Activated B cell treated with CpG ODN at 0.5 μM for 24 hours (primary cell): ENCODE measurements at places on chromosomes 1 and 21. TPM values are rescaled to one million over a fixed set of nuclear protein-coding genes. Genes with fewer than 3 reads are reported as not detected.
A peak's percentile ranks its signal among the peaks of the same experiment; 100 is the strongest.

The SYT2 gene
- not detected in 2 replicates for total RNA-seq

The PGBD5 gene
- total RNA-seq: not detected in 2 replicates

The NOS1AP gene
- total RNA-seq: not detected in 2 replicates

The WDR64 gene
- total RNA-seq: 0.34 and 0.58 TPM in 2 replicates

- no peaks in the 10 kb centered on the region for H3K36me3 ChIP-seq
- H3K4me3 ChIP-seq: peak overlapping the region; percentile 56
- H3K27ac ChIP-seq: peak overlapping the region; percentile 47
- no peak for DNase-seq
- peaks cover 48% of the 10 kb centered on the region for H3K4me1 ChIP-seq
These were observed 97.0 kb upstream of the DPH5 start for GRCh38 chr1:101122452-101123166.

- peaks cover 47% of the 10 kb centered on the region for H3K4me1 ChIP-seq
- H3K27me3 ChIP-seq: no peaks in the 10 kb centered on the region
These were observed 701 bp downstream of the CEP170 start for GRCh38 chr1:243254233-243254926.

DNA sequence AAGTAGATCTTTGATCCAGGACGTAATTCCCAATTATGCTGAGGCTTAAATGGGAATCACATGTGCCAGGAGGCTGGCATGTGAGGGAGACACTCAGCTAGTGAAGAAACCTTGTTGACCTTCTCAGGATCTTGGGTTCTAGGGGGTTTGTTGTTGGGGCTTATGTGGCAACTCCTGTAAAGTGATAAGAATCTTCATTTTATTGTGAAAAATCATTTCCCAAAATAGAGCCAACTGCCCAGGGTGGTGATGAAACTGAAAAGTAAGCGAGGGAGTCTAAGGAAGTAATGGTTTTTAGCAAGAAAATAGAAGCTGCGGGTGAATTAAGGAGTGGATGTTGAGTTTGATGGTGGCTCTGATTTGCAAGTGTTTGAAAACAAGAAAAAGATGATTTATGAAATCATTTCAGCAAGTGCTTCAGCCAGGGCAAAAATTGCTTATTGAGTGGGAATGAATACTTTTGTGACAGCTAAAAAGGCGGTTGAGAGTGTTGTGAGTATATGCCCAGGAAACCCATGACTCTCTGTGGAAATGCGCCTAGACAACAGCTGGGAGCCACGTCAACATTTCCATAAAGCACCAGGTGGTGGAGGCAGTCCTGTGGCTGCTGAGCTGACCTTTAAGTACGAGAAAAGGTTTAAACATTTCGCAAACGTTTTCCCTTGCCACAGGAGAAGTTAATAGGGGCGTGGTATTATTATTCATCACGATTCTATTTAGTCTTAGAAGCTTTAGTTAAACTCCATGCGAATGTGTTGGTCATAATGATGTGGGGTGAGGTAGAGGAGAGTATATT lies 102.7 kb downstream of the HMGB4 start:
- H3K4me3 ChIP-seq: no peak overlapping the region
- no peaks in the 10 kb centered on the region for H3K36me3 ChIP-seq
- H3K27ac ChIP-seq: no peak overlapping the region
- no peak for DNase-seq

GRCh38 chr1:83802460-83803152 lies 196.3 kb downstream of the TTLL7 start:
- H3K4me1 ChIP-seq: no peaks in the 10 kb centered on the region
- no peak overlapping the region for H3K4me3 ChIP-seq
- H3K36me3 ChIP-seq: no peaks in the 10 kb centered on the region
- DNase-seq: no peak
- H3K27ac ChIP-seq: no peak overlapping the region

- no peak for DNase-seq
- H3K27ac ChIP-seq: no peak overlapping the region
- no peaks in the 10 kb centered on the region for H3K27me3 ChIP-seq
- H3K36me3 ChIP-seq: no peaks in the 10 kb centered on the region
- H3K4me3 ChIP-seq: no peak overlapping the region
These were observed 81.2 kb downstream of the RPS6KA1 start for GRCh38 chr1:26610781-26611180.

- peaks cover 2% of the 10 kb centered on the region for H3K27me3 ChIP-seq
- DNase-seq: no peak
- H3K27ac ChIP-seq: no peak overlapping the region
- H3K4me3 ChIP-seq: no peak overlapping the region
- peaks cover 3% of the 10 kb centered on the region for H3K4me1 ChIP-seq
- no peaks in the 10 kb centered on the region for H3K36me3 ChIP-seq
These were observed 321.2 kb downstream of the HLX start for GRCh38 chr1:221200464-221200863.

- H3K27ac ChIP-seq: no peak overlapping the region
- DNase-seq: no peak
- H3K36me3 ChIP-seq: no peaks in the 10 kb centered on the region
- no peak overlapping the region for H3K4me3 ChIP-seq
- H3K27me3 ChIP-seq: no peaks in the 10 kb centered on the region
- no peaks in the 10 kb centered on the region for H3K4me1 ChIP-seq
These were observed 165.3 kb downstream of the LRRC7 start for GRCh38 chr1:69733061-69733460.

GRCh38 chr1:79716447-79716846 lies 709.9 kb upstream of the ADGRL4 start:
- no peaks in the 10 kb centered on the region for H3K27me3 ChIP-seq
- no peak overlapping the region for H3K27ac ChIP-seq
- DNase-seq: no peak
- H3K4me1 ChIP-seq: peaks cover 7% of the 10 kb centered on the region

DNA sequence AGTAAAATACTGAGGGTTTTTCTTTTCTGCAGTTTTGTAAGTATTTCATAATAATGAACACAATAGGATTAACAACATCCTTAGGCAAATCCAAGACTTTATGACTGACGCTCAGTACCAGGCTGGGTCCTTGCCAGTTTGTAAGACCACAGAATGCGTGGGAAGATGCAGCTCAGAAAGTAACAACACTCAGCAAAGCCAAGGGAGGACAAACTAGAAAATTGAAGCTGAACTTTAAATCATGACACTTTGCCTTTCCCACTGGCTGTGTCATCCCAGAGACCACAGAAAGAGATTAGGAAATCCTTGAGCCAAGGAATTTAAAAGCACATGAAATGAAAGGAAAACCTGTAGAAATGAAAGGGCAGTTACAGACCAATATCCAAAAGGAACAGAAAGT lies 426.3 kb upstream of the CHRM3 start:
- H3K4me1 ChIP-seq: no peaks in the 10 kb centered on the region
- no peaks in the 10 kb centered on the region for H3K36me3 ChIP-seq
- DNase-seq: no peak
- H3K4me3 ChIP-seq: no peak overlapping the region
- H3K27me3 ChIP-seq: no peaks in the 10 kb centered on the region
- no peak overlapping the region for H3K27ac ChIP-seq

GRCh38 chr1:209443975-209444651 lies 139.4 kb upstream of the CAMK1G start:
- H3K4me3 ChIP-seq: no peak overlapping the region
- no peak for DNase-seq
- no peaks in the 10 kb centered on the region for H3K4me1 ChIP-seq
- no peaks in the 10 kb centered on the region for H3K36me3 ChIP-seq
- peaks cover 6% of the 10 kb centered on the region for H3K27me3 ChIP-seq

DNA sequence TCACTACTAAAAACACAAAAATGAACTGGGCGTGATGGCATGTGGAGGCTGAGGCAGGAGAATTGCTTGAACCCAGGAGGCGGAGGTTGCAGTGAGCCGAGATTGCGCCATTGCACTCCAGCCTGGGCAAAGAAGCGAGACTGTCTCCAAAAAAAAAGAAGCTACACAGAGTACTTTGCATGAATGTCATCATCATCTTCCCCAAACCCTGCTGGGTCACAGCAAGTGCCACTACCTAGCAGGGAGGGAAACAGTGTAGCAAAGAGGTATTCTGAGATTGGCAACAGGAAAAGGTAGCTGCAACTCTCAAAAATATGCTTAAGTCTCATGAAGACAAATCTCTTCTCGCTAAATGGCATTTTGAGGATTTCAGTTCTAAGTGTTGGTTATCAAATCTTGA lies 12.8 kb downstream of the NDC1 start:
- no peak overlapping the region for H3K4me3 ChIP-seq
- H3K36me3 ChIP-seq: peaks cover 64% of the 10 kb centered on the region
- DNase-seq: no peak
- H3K4me1 ChIP-seq: no peaks in the 10 kb centered on the region
- no peaks in the 10 kb centered on the region for H3K27me3 ChIP-seq
- no peak overlapping the region for H3K27ac ChIP-seq

GRCh38 chr21:28581976-28582375 lies 410.7 kb downstream of the LTN1 start:
- DNase-seq: no peak
- no peak overlapping the region for H3K27ac ChIP-seq
- H3K4me3 ChIP-seq: no peak overlapping the region
- no peaks in the 10 kb centered on the region for H3K36me3 ChIP-seq
- no peaks in the 10 kb centered on the region for H3K27me3 ChIP-seq
- no peaks in the 10 kb centered on the region for H3K4me1 ChIP-seq

- H3K27me3 ChIP-seq: no peaks in the 10 kb centered on the region
- no peak overlapping the region for H3K4me3 ChIP-seq
- no peaks in the 10 kb centered on the region for H3K36me3 ChIP-seq
- H3K27ac ChIP-seq: peak overlapping the region; percentile 42
These were observed 12.4 kb upstream of the GPR61 start for GRCh38 chr1:109527098-109527811.

GRCh38 chr1:152565115-152565514 lies 1.5 kb downstream of the LCE3E start:
- no peaks in the 10 kb centered on the region for H3K36me3 ChIP-seq
- no peak for DNase-seq
- H3K4me3 ChIP-seq: no peak overlapping the region
- no peak overlapping the region for H3K27ac ChIP-seq
- H3K27me3 ChIP-seq: peaks cover 2% of the 10 kb centered on the region
- no peaks in the 10 kb centered on the region for H3K4me1 ChIP-seq

GRCh38 chr1:110533230-110533629 lies 14.3 kb upstream of the KCNA10 start:
- peaks cover 31% of the 10 kb centered on the region for H3K27me3 ChIP-seq
- H3K4me3 ChIP-seq: no peak overlapping the region
- H3K4me1 ChIP-seq: no peaks in the 10 kb centered on the region
- no peak overlapping the region for H3K27ac ChIP-seq
- no peak for DNase-seq

DNA sequence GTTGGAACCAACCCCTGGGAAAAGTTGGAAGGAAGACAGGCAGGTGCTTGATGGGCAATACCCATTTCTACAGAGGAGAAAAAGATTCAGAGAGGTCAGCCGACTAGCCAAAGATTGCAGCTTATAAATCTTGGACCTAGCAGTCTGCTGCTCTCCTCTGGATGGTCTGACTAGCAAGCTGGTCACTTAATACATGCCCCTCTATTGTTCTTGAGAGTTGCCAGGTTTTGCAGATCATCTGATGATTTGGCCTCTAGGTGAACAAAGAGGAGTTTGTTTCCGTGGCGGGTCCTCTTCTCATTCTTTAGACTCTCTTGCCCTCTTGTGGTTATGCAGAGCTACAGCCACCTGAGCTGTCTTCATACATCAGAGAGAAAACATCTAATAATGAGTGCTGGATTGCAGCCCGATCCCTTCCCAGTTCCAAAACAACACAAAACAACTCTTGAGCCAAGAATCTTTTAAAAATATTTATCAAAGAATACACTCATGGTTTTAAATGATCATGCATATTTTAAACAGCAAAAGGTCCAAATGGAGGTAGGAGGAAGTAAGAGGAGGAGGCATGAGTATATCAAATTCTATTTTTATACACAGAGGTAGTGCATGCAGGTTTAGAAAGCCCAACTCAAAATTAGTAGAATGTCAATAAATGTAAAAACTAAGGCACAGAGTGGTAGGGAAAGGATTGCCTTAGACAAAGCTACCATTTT lies 115.7 kb downstream of the SLC30A10 start:
- H3K27ac ChIP-seq: no peak overlapping the region
- no peaks in the 10 kb centered on the region for H3K4me1 ChIP-seq
- H3K27me3 ChIP-seq: peaks cover 10% of the 10 kb centered on the region
- H3K36me3 ChIP-seq: no peaks in the 10 kb centered on the region
- no peak overlapping the region for H3K4me3 ChIP-seq
